ENCODE measurements at places on chromosomes 11 and 22. TPM values are rescaled to one million over a fixed set of nuclear protein-coding genes. Genes with fewer than 3 reads are reported as not detected.

Gene SPTBN2
- 0.62 TPM for total RNA-seq

- no peak for DNase-seq
These were observed 204.5 kb downstream of the GUCY1A2 start for GRCh38 chr11:106813806-106814205.

GRCh38 chr11:95584589-95584988 lies 205.0 kb downstream of the FAM76B start:
- no peak for DNase-seq

Gene OR5L1
- total RNA-seq, result not detected

DNA sequence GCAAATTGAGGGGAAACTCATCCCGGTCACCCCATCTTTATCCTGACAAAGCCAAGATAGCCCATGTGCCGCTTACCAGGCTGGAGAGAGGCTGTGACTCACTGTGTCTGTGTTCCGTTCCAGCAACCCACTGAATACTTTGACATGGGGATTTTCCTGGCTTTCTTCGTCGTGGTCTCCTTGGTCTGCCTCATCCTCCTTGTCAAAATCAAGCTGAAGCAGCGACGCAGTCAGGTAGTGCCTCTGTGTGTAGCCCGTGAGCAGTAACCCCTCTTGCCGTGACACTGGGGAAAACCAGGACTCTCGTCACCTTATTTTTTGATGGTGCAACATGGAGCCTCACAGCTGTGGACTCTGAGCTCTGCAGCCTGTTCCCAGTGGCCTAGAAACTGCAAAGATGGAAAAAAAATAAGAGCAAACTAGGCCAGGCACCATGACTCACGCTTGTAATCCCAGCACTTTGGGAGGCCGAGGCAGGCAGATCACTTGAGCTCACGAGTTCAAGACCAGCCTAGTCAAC lies 16.9 kb downstream of the C22orf31 start:
- no peak for DNase-seq

DNA sequence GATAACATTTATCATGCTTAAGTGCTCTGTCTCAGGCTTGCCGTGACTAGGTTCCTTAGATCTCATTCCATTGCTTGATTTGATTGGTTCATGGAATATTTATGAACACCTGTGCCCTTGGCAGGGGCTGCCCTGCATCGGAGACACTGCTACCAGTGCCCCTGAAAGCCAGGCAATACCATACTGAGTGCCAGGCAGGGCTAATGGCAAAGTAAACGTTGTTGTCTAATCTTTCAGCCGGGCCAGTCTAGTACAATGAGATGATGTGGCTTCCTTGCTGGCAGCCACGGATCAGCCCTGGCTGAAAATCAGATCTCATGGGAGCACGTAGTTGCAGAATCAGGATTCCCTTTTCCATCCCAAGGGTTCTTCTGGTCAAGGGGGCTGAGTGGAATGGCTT lies 5.0 kb upstream of the PGA3 start:
- no peak for DNase-seq

Gene OR6A2
- not detected for total RNA-seq

Gene GGT5
- total RNA-seq, result 6.0 TPM

GRCh38 chr11:64284962-64285884 lies at the start of gene GPR137:
TSS of gene GPR137 (plus strand) at chr11:64285848. CDS start at chr11:64286525, 677 bp downstream.
- DNase-seq, result peak; percentile 89

Gene YPEL1
- total RNA-seq, result 1.5 TPM

- DNase-seq, result peak; percentile 78
These were observed at the start of gene TAGLN for GRCh38 chr11:117199053-117199915. TSS of gene TAGLN (plus strand) at chr11:117199370. CDS start at chr11:117203014, 3,644 bp downstream.

Gene TYMP
- total RNA-seq, result 42.8 TPM

Gene BBOX1
- not detected for total RNA-seq

- DNase-seq, result no peak
These were observed 16.2 kb upstream of the CWF19L2 start for GRCh38 chr11:107473792-107474191.

All from heart right ventricle (tissue), 16 donors.